ENCODE measurements at places on chromosomes 7 and 10.

DNA sequence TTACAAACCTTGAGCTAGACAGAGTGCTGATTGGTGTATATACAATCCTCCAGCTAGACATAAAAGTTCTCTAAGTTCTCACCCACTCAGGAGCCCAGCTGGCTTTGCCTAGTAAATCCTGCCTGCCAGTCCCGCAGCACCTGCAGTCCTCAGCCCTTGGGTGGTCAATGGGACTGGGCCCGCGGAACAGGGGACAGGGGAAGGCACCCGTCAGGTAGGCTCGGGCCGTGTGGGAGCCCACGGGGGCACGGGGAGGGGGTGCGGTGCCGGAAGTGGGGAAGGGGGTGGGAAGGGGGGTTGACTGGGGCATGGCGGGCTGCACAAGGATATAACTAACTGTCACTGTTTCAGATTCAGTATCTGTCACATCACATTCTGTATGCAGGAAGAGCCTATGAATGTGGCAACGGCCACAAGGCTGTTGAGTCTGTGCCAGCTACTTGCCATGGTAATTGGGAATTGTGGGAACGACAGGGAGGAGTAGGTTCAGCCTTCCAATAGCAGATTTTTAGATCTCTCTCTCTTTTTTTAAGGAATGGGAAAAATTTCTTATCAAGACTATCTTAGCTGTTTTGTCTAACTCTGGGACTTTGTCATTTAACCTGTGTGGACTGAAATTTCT is 205.1 kb upstream of the PLPP4 start:
- DNase-seq, result no peak

GRCh38 chr7:152366662-152367061 is 69.1 kb downstream of the KMT2C start:
- DNase-seq, result no peak

GRCh38 chr7:47342296-47343060 is 239.4 kb downstream of the TNS3 start:
- DNase-seq, result peak; percentile 96

DNA sequence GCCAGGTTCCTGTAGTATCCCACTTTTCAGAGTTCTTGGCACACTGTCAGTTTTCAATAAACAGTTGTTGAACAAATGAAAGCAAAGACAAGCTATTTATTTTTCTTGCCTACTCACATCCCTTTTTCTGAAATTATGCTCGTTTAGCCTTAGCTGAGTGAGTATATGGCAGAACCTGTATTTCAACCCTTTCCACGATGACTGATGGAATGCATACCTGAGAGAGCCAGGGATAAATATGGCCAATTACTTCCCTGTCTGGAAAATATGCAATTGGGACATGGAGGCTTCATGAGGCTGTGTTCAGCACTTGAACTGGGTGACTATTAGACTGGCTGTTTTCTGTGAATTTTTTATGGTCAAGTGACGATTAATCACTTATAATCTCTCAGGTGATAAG is 144.5 kb upstream of the POT1 start:
- DNase-seq, result no peak

DNA sequence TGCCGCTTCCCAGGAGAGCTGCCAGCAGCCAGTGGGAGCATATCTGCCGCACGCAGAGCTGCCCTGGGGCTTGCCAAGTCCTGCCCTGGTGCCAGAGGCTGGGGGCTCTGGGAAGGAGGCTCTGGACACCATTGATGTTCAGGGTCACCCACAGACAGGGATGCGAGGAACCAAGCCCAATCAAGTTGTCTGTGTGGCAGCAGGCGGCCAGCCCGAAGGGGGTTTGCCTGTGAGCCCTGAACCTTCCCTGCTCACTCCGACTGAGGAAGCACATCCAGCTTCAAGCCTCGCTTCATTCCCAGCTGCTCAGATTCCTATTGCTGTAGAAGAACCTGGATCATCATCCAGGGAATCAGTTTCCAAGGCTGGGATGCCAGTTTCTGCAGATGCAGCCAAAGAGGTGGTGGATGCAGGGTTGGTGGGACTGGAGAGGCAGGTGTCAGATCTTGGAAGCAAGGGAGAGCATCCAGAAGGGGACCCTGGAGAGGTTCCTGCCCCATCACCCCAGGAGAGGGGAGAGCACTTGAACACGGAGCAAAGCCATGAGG is 94.6 kb downstream of the TACC2 start:
- no peak for DNase-seq

DNA sequence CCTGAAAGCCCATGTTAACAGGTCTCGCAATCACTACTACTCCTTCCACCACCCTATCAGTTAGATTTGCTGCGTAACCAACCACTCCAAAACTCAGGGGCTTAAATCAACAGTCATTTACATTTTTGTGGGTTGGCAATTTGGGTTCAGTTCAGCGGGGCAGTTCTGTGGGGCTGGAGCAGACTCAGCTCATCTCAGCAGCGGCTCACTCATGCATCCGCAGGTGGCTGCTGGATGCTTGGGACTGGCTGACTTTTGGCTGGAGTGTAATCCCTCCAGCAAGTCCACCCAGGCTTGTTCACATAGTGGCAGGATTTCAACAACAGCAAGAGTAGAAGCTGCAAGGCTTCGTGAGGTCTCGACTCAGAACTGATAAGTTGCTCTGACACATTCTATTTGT is 79.2 kb downstream of the NEUROD6 start:
- no peak for DNase-seq

DNA sequence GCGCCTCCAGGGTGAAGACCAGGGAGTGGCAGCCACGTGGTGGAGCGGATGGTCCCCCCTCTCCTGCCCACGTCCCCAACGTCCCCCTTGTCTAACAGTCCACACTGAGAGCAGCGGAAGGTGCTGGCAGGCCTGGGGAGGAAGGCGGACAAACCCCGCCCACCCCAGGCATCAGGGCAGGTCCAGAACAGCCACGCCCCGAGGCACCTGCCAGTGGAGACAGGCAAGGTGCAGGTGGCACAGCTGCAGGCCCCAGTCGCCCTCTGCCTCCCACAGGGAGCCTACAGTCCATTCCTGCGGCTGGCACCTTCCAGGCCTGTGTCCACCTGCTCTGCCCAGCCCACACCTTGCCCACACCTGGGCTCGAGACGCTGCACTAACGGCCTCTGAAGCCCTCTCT is 24.9 kb downstream of the CYP2W1 start:
- no peak for DNase-seq

GRCh38 chr7:105782391-105783042 is 93.9 kb downstream of the ATXN7L1 start:
- no peak for DNase-seq

- no peak for DNase-seq
These were observed 31.2 kb upstream of the IKZF1 start for GRCh38 chr7:50273301-50273700.
